ENCODE measurements at places on chromosomes 6 and 20. TPM values are rescaled to one million over a fixed set of nuclear protein-coding genes. Genes with fewer than 3 reads are reported as not detected.

Gene CDC5L
- 16.5 TPM for total RNA-seq

Gene PGC
- not detected for total RNA-seq

Gene MTHFD1L
- total RNA-seq = 7.8 TPM

Gene BMP5
- 2.6 TPM for total RNA-seq

Gene VWA7
- total RNA-seq = not detected

Data from subcutaneous adipose tissue (tissue), 4 donors.